ENCODE measurements at places on chromosomes 2 and 18. TPM values are rescaled to one million over a fixed set of nuclear protein-coding genes. Genes with fewer than 3 reads are reported as not detected.

GRCh38 chr2:108884619-108885018 is 98.0 kb downstream of the CCDC138 start:
- no peaks in the 10 kb centered on the region for H3K4me1 ChIP-seq
- H3K4me3 ChIP-seq = no peak overlapping the region
- no peak overlapping the region for H3K27ac ChIP-seq
- DNase-seq = no peak

GRCh38 chr18:76985951-76986236 is 146.7 kb downstream of the MBP start:
- H3K4me3 ChIP-seq = no peak overlapping the region
- DNase-seq = peak; percentile 43
- H3K4me1 ChIP-seq = no peaks in the 10 kb centered on the region
- H3K27ac ChIP-seq = no peak overlapping the region
- H3K36me3 ChIP-seq = no peaks in the 10 kb centered on the region

DNA sequence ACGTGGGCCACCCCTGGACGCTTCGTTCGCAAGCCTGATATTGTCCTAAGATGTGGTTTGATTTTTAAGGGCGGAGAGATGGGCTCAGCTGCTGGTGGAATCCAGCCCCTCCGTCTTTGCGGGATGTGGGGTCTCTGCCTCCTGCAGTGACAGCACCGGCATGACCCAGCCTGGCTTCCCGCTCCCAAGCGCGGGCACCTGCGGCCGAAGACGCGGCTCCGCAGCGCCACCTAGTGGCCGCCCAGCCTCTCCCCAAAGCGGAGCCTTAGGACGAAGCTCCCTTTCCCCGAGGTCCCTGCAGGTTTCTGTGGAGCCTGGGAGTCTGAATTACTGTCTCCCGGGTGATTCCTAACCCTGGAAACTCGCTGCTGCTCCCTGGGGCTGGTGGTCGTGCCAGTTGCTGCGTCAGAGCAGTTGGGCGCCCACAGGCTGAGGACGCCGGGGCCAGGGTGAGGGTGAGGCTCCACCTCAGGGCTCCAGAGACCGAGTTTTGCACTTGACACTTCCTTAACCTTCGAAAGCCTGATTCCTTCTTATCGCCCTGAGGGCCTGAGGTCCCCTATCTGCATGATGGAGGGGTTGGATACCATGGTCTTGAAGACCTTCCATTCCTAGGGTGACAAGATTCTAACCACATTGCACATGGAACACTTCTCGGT is 137.5 kb downstream of the TPO start:
- no peaks in the 10 kb centered on the region for H3K36me3 ChIP-seq
- H3K27ac ChIP-seq = no peak overlapping the region
- no peak overlapping the region for H3K4me3 ChIP-seq
- H3K27me3 ChIP-seq = no peaks in the 10 kb centered on the region
- peak; percentile 65 for DNase-seq
- no peaks in the 10 kb centered on the region for H3K4me1 ChIP-seq

DNA sequence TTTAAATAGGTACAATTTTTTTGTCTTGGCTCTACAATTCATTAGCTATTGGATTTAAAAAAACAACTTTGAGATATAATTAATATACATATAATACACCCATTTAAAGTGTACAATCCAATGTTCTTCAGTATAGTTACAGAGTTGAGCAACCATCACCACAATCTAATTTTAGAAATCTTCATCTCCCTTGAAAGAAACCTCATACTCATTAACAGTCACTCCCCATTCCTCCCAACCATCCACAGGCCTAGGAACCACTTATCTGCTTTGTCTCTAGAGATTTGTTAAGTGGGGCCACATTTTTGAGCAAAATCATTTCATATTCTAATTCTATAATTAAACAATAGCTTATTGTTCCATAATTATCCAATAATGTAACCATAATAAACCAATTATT is 32.6 kb downstream of the MRPL33 start:
- H3K36me3 ChIP-seq = no peaks in the 10 kb centered on the region
- DNase-seq = no peak
- no peak overlapping the region for H3K27ac ChIP-seq
- H3K4me1 ChIP-seq = no peaks in the 10 kb centered on the region

DNA sequence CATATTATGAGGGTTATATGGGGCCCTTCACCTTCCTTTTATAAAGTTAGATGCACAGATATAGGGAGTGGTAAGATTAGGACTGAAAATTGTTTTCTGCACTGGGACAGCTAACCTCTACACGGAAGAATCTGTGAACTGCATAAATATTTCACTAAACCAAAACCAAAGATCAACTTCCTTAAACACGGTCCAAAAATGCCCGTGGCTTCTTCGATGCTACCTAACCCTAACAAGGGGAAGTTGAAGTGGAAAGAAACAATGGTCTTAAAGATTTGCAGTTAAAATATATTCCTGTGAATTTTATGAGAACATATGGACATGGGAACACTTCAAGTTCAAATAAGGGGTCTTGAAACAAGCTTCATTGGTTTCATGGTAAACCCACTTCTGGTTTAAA is 33.3 kb upstream of the PAX3 start:
- H3K36me3 ChIP-seq = no peaks in the 10 kb centered on the region
- H3K27ac ChIP-seq = no peak overlapping the region
- H3K4me3 ChIP-seq = no peak overlapping the region
- no peaks in the 10 kb centered on the region for H3K27me3 ChIP-seq
- H3K4me1 ChIP-seq = no peaks in the 10 kb centered on the region
- no peak for DNase-seq

DNA sequence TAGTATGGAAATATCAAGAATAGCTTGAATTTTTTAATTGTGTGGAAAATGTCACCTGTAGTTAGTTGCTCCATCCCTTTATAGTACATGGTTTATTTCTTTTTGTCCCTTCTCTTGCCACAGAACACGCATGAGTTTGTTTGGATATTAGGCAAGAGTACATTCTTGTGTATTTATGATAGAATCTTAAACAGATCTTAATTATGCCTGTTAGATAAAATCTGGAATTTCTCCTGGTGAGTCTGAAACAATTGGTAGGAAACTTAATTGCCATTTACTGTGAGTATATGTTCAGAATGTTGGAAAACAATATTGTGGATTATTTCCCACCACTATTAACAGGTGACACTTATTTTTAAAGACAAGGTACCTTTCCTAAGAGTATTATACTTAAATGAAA is 30.2 kb upstream of the CABYR start:
- H3K27ac ChIP-seq = no peak overlapping the region
- no peaks in the 10 kb centered on the region for H3K4me1 ChIP-seq
- no peaks in the 10 kb centered on the region for H3K27me3 ChIP-seq

- no peak overlapping the region for H3K4me3 ChIP-seq
- H3K4me1 ChIP-seq = no peaks in the 10 kb centered on the region
- no peaks in the 10 kb centered on the region for H3K36me3 ChIP-seq
- H3K27ac ChIP-seq = no peak overlapping the region
- no peaks in the 10 kb centered on the region for H3K27me3 ChIP-seq
- no peak for DNase-seq
These were observed 17.4 kb downstream of the ASPRV1 start for GRCh38 chr2:69943843-69944525.

DNA sequence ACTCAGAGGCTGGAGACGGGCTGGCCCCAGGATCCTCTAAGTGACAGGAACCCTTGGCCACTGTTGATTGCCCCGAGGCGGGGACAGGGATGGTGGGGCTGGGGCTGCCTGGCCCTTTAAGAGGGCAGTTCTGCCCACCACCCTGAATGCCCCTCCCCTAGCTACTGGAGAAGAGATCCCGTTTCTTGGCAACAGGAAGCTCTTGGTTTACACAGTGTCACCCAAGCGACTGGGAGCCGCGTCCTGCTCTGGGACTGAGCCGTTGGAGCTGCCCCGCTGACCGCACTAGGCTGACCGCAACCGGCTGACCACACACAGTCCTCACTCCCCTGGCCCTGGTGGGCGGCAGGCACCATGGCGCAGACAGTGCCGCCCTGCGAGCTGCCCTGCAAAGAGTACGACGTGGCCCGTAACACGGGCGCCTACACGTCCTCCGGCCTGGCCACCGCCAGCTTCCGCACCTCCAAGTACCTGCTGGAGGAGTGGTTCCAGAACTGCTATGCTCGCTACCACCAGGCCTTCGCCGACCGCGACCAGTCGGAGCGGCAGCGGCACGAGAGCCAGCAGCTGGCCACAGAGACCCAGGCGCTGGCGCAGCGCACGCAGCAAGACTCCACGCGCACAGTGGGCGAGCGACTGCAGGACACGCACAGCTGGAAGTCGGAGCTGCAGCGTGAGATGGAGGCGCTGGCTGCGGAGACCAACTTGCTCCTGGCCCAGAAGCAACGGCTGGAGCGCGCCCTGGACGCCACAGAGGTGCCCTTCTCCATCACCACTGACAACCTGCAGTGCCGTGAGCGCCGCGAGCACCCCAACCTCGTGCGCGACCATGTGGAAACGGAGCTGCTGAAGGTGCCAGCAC is at the start of gene TEKT4:
Gene TEKT4 (plus strand): TSS at position 205 of the 862 bp plus-strand sequence. CDS start 150 bp downstream, at position 355.
- no peak within 1 kb of the TSS for H3K27ac ChIP-seq
- no peaks in the 10 kb centered on the region for H3K4me1 ChIP-seq
- no peak within 1 kb of the TSS for H3K4me3 ChIP-seq

- H3K27me3 ChIP-seq = no peaks in the 10 kb centered on the region
- no peaks in the 10 kb centered on the region for H3K36me3 ChIP-seq
- no peaks in the 10 kb centered on the region for H3K4me1 ChIP-seq
- no peak overlapping the region for H3K4me3 ChIP-seq
These were observed 47.8 kb upstream of the MAPRE3 start for GRCh38 chr2:26922405-26923188.

DNA sequence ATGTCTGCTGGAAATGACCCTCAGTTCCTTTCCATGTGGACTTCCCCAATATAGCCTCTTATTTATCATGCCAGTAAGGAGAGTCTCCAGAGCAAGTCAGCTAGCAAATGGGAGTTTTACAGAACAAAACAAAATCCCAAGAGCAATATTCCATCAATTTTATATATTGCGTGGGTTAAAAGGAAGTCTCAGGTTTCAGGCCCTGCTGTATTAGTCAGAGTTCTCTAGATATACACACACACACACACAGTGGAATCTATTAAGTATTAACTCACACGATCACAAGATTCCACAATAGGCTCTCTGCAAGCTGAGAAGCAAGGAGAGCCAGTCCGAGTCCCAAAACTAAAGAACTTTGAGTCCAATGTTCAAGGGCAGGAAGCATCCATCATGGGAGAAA is 102.8 kb upstream of the MAP2 start:
- no peak overlapping the region for H3K4me3 ChIP-seq
- DNase-seq = no peak
- H3K27ac ChIP-seq = no peak overlapping the region
- no peaks in the 10 kb centered on the region for H3K27me3 ChIP-seq
- no peaks in the 10 kb centered on the region for H3K36me3 ChIP-seq
- H3K4me1 ChIP-seq = no peaks in the 10 kb centered on the region

DNA sequence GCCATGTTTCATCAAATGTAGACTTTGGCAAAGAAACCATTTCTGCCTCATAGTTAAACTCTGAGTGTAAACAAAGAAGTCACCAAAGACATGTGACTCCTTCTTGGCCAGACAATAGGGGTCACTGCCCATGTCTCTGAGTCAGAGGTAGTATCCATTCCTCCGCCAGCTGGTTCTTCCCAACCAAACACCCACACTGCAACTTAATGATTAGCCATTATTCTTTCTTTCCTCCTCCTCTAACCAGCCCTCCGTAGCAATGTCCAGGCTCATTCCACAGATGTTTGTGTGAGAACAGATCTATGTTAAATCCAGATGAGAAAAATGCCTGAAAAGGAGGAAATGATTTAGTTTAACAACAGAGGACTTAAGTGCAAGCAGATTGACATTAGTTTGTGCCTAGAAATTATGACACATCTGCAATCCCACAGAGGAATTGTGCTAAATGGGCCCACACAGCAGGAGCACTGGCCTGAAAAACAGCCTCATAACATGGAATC is 127.9 kb upstream of the SH3BP4 start:
- H3K36me3 ChIP-seq = no peaks in the 10 kb centered on the region
- peak; percentile 63 for DNase-seq
- no peaks in the 10 kb centered on the region for H3K27me3 ChIP-seq
- no peaks in the 10 kb centered on the region for H3K4me1 ChIP-seq
- H3K27ac ChIP-seq = peak overlapping the region; percentile 62

DNA sequence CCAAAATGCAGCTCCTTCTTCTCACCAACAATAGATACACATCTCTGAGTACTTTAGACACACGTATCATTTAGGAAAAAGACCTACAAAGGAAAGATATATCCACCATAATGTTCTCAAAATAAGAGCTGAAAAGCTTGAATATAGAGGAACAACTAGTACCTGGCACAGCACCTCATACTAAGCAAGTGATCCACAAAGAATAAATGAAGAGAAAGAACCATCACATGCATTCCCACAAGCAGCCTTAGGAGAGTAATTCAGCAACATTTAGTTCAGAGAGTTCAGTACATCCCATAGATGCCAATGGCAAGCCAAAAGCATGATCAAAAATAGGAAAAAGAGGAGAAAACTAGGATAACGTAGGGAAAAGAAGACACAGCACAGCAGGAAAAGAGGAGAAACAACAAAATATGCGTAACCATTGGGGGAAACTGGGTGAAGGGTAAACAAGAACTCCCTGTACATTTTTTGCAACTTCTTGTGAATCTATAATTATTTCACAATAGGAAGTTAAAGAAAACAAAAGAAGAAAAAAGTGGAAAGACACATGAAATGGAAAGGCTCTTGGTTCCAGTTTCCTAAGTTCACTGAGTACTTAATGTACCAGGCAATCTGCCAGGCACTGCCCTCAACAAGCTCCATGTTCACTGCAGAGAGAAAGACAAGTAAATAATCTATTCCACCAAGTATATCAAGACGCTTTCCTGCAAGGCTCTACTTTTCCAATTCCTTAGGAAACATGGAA is 22.3 kb downstream of the CLASP1 start:
- H3K4me3 ChIP-seq = no peak overlapping the region
- H3K36me3 ChIP-seq = no peaks in the 10 kb centered on the region
- H3K4me1 ChIP-seq = peaks cover 22% of the 10 kb centered on the region
- H3K27me3 ChIP-seq = no peaks in the 10 kb centered on the region
- H3K27ac ChIP-seq = peak overlapping the region; percentile 62

DNA sequence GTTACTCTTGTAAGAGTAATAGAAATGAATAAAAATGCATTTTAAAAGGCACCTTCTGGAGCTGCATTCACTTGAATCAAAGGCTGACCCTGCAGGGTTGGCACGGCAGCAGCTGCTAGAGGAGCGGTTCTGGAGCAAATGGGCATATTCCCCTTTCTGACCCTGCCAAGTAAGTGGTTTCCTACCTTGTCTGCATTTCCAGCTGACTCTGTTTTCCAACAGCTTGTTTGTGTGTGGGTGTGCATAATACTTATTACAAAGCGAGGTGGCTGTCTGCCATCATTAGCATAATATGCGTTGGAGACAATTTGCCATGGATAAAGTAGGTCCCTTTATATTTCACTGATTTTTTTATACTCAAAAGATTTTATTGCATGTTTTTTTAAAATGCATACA is 21.3 kb upstream of the TTN start:
- H3K36me3 ChIP-seq = no peaks in the 10 kb centered on the region
- no peaks in the 10 kb centered on the region for H3K4me1 ChIP-seq
- no peak overlapping the region for H3K4me3 ChIP-seq
- H3K27me3 ChIP-seq = no peaks in the 10 kb centered on the region

- H3K27ac ChIP-seq = no peak overlapping the region
- H3K27me3 ChIP-seq = no peaks in the 10 kb centered on the region
- H3K4me1 ChIP-seq = no peaks in the 10 kb centered on the region
- no peak overlapping the region for H3K4me3 ChIP-seq
These were observed 54.4 kb downstream of the ANKMY1 start for GRCh38 chr2:240503375-240503774.

RNF181 gene
- 110 TPM for total RNA-seq

SERPINB4 gene
- total RNA-seq = not detected

CDK15 gene
- not detected for total RNA-seq

HAAO gene
- 151 TPM for total RNA-seq

CNDP2 gene
- total RNA-seq = 217 TPM

DUSP19 gene
- total RNA-seq = 0.50 TPM

TSPYL6 gene
- not detected for total RNA-seq

KIAA2012 gene
- total RNA-seq = 0.27 TPM
